ENCODE measurements at places on chromosomes 7 and 10.

DNA sequence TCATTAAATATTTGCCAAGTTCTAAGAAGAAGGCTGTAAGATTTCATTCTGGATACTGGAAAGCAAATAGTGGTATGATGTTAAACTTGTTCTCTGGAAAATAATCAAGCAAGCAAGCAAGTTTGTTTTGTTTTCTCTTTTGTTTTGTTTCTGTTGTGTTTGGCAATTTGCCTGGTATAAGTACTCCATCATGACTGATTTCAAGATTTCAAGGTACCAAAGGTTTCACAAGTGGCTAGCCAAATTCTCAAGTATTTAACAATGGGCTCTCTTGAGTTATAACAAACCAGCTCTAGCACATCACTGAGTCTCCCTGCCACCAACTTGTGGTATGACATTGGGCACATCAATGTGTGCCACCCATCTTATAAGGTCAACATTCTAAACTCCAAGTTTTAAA is 151.7 kb upstream of the IGFBP3 start:
- DNase-seq: no peak

GRCh38 chr10:63553473-63553872 is 32.3 kb downstream of the REEP3 start:
- no peak for DNase-seq

DNA sequence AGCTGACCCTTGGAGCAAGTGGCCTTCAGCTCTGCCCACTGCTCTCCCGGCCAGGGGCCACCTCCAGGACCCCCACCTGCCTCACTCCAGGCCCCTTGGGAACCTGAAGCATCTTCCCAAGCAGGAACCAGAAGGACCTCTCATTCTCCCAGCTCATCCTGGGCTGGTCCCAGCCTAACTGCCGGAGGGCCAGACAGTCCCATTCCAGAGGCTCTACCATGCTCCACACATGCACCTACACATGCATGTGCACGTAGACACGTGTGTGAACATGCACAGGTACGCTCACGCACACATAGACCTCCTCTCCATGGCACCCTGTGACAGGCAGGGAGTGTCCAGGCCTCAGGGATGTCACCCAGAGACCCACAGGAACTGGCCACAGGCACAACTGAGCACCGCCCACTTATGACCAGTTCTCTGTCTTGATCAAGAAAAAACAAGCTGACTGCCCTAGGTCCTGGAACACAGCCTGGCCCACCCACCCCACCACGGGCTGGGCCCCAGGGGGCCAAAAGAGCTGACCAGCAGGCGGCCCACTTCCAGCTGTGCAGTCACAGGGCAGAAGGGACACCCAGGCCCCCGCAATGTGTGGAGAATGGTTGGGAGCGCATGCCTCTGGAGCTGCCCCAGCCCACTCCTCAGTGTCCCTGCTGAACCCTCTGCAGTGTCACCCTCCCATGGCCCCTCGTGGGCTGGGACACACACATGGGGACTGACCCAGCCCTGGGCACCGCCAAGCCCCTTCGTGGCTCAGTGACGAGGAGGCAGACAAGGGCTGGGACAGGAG is 43.4 kb downstream of the CAMK2B start:
- no peak for DNase-seq

GRCh38 chr10:78165617-78166016 is 132.0 kb downstream of the RPS24 start:
- DNase-seq: no peak

- DNase-seq: no peak
These were observed 234.4 kb upstream of the IMMP2L start for GRCh38 chr7:111796671-111797070.
